ENCODE measurements at places on chromosomes 7 and 10. TPM values are rescaled to one million over a fixed set of nuclear protein-coding genes. Genes with fewer than 3 reads are reported as not detected.

Gene CAV1
- total RNA-seq, result 150 TPM

Gene SLC35B4
- total RNA-seq, result 24.7 TPM

Gene HABP2
- not detected for total RNA-seq

Gene PKD2L1
- not detected for total RNA-seq

Measured in smooth muscle cell of bladder (primary cell).